ENCODE measurements at places on chromosomes 6 and 20. TPM values are rescaled to one million over a fixed set of nuclear protein-coding genes. Genes with fewer than 3 reads are reported as not detected.
A peak's percentile ranks its signal among the peaks of the same experiment; 100 is the strongest.

The CTSA gene
- 185 TPM for total RNA-seq

DNA sequence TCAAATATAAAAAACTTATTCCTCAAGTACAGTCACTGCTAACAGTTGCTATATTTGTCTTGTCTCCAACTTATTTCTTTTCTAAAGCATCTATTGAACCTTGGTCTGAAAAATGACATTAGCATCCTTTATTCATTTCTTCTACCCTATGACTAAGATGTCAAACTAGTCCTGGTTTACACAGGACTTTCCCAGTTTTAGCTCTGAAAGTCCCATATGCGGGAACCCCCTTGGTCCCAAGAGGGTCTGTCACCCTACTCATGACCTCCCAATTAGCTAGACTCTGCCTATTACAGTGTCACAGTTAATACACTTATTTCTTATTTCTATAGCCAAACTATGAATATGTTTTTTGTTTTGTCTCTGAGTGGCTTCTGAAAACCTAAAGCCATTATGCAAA lies 37.1 kb downstream of the PLEKHG1 start:
- DNase-seq = no peak

GRCh38 chr6:113632220-113632864 lies 224.8 kb upstream of the MARCKS start:
- DNase-seq = no peak

DNA sequence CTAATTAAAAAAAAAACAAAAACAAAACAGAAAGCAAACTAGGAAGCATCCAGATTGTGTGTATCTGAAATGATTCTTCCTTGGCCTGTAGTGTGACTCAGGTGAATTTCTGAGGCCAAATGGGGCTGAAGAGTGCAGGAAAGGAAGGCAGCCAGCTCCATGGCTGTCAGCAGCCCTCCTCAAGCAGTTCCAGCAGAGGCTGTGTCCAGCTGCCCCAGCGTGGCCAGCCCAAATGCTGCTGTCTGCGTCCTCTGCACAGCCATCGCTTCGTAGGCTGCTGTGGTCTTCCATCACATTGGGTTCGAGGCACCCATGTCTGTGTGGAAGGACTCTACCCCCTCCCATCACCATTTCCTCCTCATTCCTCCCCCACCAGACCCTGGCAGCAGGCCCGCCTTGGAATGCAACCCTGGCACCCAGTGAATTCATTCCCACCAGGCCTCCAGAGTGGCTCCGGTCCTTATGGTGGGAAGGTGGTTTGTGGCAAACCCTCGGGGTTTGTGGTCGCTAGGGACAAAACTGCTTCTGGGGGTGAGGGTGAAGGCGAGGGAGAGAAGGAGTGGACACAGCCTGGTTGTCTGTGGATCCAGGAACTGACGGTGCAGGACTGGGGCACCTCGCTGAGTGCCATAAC lies 81.5 kb downstream of the MYLK4 start:
- DNase-seq = no peak

DNA sequence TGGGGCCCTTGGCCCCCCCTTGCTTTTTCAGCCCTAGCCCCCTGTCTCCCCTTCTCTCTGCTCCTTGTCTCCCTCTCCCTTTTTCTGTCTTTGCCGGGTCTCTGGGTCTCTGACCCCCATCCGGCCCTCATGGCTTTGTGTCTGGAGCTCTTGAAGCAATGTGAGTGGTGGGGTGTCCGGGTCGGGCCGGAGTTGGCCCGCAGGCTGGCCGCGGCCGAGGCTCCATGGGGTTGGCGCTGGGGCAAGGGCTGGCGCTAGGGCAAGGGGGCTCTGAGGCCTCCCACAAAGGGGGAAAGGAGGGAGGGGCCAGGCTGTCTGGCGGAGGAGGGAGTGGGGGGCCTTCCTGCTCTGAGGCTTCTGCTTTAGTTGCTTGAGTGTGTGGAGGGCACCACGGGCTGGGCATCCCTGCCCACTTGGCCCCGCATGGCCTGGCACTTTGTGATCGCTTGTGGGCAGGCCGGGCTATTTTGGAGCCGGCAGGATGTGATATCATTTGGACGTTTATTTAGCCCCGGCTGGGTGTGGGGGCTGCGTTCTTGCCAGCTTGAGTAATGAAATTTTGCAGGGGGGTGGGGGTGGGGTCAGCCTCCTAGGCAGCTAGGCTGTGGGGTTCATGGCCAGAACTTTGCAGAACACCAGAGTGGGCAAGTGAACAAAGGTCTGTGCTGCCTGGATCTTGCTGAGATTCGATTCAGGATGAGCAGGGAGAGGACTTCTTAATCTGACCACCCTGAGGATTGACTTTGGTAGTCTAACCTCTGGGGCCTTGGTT lies 78.7 kb upstream of the MYL9 start:
- peak; percentile 71 for DNase-seq

DNA sequence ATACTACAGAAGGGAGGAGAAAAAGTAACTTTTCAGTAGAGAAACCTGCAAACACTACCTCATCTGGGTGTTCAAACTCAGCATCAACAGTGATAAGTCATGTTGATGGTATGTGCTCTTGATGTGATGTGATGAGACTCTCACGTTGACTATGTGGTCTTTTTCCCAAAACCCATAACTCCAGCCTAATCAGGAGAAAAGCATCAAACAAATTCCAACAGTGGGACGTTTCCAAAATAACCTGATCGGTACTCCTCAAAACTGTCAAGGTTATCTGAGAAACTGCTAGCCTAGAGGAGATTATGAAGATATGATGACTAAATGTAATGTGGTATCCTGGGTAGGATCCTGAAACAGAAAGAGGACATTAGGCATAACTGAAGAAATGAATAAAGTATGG lies 41.9 kb upstream of the TAB2 start:
- no peak for DNase-seq

The FAM209B gene
- total RNA-seq = 0.59 TPM

The FAXC gene
- 4.3 TPM for total RNA-seq

- peak; percentile 93 for DNase-seq
Measured at GRCh38 chr6:31901953-31902643, at the start of gene ZBTB12. Gene ZBTB12 (minus strand): TSS chr6:31902086. CDS start chr6:31901305, 781 bp downstream.

- DNase-seq = no peak
Measured at GRCh38 chr20:53223626-53224172, 251.5 kb downstream of the TSHZ2 start.

DNA sequence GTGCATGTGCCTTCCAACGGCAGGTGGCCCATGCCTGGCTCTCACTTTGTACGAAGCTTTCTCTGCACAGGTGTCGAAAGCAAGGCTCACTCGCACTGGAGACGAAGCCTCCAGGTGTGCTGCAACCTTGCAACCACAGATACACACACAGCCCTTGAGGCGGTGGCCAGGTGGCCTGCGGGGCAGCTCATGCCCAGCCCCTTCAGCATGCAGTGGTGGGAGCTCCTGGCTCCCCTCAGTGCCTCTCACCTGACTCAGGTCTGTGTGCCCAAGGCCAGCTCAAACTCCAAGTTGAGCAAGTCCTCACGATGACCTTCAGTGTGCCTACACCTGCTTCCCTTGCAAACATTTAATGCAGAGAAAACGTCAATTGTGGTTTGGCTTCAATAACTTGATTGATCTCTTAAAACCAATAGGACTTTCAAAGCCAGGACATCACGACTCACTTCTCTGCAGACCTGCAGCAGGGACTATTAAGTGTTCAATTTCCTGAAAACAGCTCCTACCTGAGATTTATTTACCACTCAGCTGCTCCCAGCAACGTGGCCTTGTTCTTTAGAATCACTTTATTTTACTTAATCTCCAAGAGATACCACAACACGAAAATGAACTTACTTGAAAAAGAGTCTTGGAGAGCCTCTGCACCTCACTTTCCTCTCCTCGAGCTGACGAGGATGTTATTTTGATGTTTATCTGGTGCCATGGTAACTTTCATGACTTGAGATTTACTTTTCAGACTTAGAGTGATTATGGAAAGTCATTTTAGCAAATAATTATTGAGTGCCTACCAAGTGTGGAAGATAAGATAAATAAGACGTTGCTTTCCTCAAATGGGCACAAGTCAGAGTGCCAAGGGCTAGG lies 86.3 kb downstream of the SLC22A23 start:
- no peak for DNase-seq

The ATP6V1G2 gene
- 1.6 TPM for total RNA-seq

DNA sequence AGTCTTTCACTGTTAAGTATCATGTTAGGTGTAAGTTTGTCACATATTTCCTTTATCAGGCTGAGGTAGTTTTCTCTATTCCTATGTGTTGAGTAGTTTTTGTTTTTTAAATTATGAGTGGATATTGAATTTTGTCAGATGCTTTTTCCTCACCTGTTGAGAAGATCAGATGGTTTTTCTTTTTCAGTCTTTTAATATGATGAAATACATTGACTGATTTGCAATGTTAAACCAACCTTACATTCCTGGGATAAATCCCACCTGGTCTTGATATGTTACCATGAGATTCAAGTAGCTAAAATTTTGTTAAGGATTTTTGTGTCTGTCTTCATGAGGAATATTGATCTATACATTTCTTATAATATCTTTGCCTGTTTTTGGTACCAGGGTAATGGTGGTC lies 52.1 kb downstream of the FOXO3 start:
- DNase-seq = no peak

DNA sequence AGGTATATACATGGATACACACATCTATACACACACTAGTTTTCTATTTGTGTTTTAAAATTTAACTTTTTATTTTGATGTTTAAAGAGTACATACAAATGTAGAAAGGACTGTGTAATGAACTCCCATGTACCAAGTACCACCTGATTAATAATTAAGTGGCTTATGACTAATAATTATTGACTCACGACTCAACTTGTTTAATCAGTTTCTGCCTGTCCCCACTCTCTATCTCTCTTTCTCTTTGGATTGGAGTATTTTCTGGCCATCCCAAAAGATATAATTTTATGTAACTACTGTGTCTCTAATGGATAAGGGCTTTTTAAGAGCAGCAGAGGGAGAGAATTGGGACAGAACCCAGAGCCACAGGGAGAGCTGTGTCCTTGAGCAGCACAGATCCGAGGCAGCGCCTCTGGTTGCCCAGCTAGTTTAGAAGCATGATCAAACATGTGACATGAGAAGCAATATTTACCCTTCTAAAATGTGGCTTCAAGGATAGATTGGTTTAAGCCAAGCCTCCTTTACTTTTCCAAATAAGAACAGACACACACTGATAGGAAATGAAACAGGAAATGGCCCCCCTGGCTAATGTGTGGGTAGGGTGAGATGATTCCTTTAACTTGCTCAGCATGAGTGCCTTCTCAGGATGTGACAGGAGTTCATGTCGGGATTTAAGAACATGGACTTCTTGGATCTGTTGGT lies 81.0 kb downstream of the ERMARD start:
- no peak for DNase-seq

- DNase-seq = peak; percentile 90
Measured at GRCh38 chr6:43246301-43247113, 3.2 kb downstream of the TTBK1 start.

GRCh38 chr6:153210083-153210482 lies 79.0 kb upstream of the RGS17 start:
- DNase-seq = no peak

The PRDM13 gene
- total RNA-seq = not detected

The ARFGEF3 gene
- total RNA-seq = 33.8 TPM

DNA sequence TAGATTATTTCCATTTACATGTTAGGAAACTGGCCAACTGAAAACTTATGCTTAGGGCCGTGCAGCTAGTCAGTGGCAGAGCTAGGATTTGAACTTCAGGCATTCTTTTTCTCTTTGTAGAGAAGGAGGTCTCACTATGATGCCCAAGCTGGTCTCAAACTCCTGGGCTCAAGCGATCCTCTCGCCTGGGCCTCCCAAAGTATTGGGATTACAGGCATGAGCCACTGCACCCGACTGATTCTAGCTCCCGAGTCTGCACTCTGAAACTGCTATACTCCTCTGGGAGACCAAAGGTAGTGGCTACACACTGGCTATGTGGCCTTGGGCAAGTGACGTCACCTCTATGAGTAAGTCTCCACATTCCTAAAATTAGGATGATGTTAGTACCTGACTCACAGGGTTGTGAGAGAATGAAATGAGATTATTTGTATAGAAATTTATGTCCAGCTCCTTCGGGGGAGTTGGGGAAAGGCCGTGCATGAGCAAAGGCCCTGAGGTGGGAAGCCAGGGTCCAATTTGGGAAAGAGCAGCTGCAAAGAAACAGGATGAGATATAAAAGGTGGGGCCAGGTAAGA lies 6.4 kb downstream of the PLTP start:
- DNase-seq = no peak

GRCh38 chr6:43921548-43922425 lies 151.8 kb downstream of the VEGFA start:
- peak; percentile 32 for DNase-seq

The COL9A1 gene
- total RNA-seq = not detected

DNA sequence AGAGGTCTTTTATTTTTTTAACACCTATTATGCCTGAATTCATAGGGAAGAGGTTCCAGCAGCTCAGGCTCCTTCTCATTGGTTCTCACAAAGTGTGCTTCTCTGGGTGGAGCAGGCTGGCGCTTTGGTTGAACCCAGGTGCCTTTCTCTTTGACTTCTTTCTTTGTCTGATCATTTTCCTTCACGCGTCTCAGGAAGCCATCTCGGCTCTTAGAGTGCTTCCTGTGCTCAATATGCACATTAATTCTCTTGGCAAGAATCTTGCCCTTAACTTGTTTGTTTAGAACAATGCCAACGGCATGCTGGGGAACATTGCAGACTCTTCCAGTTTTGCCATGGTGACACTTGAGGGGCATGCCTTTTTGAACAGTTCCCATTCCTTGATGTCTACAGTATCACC lies 44.2 kb upstream of the RNF24 start:
- DNase-seq = no peak

DNA sequence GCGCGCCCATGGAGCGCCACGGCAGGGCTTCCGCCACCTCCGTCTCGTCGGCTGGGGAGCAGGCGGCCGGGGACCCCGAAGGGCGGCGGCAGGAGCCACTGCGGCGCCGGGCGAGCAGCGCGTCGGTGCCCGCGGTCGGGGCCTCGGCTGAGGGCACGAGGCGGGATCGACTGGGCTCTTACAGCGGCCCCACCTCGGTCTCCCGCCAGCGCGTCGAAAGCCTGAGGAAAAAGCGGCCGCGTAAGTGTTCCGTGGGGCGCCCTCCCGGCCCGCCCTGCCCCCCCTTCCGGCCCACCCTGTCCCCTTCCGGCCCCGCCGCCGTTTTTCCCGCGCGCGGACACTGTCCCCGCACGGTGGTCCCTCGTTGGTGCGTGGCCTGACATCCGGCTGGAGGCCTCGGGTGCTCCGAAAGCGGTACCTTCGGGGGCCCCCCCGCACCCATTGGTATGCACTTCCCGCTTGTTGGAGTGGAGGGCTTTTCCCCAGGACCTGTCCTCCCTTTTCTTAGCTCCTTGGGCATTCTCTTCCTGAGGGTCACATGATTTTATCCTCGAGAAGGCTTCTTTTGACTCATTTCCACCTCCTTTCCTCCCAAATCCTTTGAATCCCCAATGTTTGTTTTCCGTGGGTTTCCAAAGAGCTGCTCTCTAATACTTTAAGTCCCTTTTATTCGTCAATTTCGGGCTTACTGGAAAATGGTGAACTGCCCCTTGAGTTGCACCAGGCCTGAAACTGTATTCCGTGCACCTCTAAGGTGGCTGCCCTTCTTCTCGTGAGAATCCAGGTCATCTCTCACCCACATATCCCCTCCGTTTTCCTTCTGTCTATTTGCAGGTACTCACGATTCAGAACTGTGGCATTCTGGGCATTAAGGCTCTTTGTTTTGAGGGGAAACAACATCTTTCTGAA lies 556 bp downstream of the PANK2 start:
- peak; percentile 73 for DNase-seq

The BCAS1 gene
- 2.8 TPM for total RNA-seq

The HSPA12B gene
- total RNA-seq = 36.9 TPM

The ESF1 gene
- 12.4 TPM for total RNA-seq

Measured in lower lobe of right lung (tissue), 2 donors.